ENCODE measurements at places on chromosomes 2 and 18. TPM values are rescaled to one million over a fixed set of nuclear protein-coding genes. Genes with fewer than 3 reads are reported as not detected.

Gene ST3GAL5
- 3.3 TPM for total RNA-seq

Gene TPO
- total RNA-seq: not detected

Gene CCDC150
- total RNA-seq: 22.1 TPM

Gene RMND5A
- total RNA-seq: 48.8 TPM

Gene GBX2
- 0.31 TPM for total RNA-seq

Gene ALPI
- not detected for total RNA-seq

Gene CTDP1
- total RNA-seq: 33.7 TPM

GRCh38 chr2:20917719-20918572 is 95.0 kb upstream of the LDAH start:
- DNase-seq: no peak

- DNase-seq: no peak
These were observed 134.6 kb upstream of the REG3G start for GRCh38 chr2:78890935-78891334.

DNA sequence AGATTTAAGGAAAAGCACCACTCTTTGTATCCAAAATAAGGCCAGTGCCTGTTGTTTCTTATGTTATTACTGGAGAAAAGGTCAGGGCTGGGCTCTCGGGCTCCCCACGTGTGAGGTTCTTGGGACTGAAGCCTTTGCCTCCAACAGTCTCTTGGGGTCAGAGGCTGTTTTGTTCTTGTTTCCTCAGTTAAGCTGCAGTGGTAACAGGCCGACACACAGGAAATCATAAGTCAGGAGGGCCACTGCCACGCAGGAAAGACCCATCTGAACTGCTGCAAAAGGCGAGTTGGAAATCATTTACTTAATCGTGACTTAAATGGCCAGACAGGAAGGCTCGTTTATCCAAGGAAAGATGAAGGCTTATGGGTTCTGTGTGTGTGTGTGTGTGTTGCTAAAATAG is 30.3 kb upstream of the IL37 start:
- no peak for DNase-seq

All from H9 (cell line).